ENCODE measurements at places on chromosomes 11 and 22. TPM values are rescaled to one million over a fixed set of nuclear protein-coding genes. Genes with fewer than 3 reads are reported as not detected.

DNA sequence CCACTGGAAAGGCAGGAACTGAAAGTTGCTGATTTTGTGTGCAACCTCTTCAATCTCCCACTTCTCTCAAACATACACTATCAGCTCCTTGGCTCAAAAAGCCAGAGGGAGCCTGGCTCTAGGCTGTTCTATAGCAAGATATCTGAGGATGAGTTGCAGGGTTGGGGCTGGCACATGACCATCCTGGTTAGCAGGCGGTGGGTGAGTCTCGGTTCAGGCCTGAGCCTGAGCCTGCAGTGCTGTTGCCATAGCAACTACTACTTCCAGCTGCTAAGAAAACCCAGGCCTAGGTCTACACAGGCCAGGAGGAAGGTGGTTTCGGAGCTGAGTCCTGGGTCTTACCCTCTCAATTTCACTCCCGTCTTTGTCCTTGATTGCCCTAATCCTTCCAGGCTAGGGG is 39.0 kb downstream of the CWC15 start:
- H3K27me3 ChIP-seq: no peaks in the 10 kb centered on the region
- no peak overlapping the region for H3K4me3 ChIP-seq
- no peaks in the 10 kb centered on the region for H3K36me3 ChIP-seq
- H3K4me1 ChIP-seq: no peaks in the 10 kb centered on the region
- H3K27ac ChIP-seq: peak overlapping the region; percentile 44

DNA sequence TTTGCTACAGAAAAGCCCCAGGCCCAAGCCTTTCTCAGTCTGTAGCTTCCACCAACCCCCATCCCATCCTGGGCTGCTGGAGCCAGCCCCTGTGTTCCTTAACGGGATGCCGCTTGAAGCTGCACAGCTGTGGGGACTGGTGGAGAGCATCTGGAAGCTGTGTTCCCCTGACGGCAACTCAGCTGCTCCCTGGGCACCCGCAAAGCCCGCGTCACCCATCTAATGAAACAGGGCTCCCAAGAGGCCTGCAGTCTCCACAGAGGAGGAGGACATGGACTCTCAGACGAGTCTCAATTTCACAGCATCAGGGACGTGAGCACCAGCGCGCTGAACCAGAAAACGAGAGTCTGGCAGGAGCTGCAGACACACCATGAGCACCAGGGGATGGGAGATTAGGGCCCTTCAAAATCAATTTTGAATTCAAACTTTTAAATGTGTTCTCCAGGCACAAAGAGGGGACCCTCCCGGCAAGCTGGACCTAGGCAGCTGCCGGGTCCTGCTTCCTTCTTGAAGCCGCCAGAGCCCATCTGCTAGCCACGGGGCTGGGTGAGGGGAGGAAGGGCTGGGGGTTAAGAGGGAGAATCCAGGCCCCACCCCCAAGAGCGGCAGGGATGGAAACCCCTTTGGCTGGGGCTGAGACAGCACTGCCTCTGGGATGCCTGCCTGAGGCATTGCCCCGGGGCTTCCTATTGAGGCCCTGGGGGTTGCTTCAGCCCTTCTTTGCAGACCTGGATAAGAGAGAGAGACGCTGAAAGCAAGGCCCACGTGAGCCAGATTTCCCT is 21.0 kb downstream of the LMO1 start:
- H3K4me1 ChIP-seq: no peaks in the 10 kb centered on the region
- no peak for DNase-seq
- H3K36me3 ChIP-seq: no peaks in the 10 kb centered on the region
- H3K4me3 ChIP-seq: no peak overlapping the region

DNA sequence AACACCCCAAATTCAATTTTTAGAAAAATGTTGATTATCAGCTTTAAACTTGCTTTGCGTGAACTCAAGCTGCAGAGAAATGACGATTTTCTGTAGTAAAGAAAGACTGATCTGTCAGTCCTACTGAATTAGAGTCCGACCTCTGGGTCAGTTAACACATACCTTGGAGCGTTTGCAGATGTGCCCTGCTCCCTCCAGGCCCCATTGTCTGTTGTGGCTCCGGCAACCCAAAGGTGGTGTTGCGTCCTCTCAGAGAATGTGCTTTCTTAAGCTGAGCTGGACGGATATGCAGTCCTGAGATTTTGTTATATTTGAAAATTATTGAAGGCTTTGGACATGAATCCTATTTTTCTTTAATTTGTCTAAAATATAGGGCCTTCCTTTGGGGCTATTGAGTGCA is 31.5 kb upstream of the MYO18B start:
- no peak overlapping the region for H3K4me3 ChIP-seq
- no peak overlapping the region for H3K27ac ChIP-seq
- DNase-seq: no peak
- H3K27me3 ChIP-seq: no peaks in the 10 kb centered on the region
- no peaks in the 10 kb centered on the region for H3K36me3 ChIP-seq
- no peaks in the 10 kb centered on the region for H3K4me1 ChIP-seq

DNA sequence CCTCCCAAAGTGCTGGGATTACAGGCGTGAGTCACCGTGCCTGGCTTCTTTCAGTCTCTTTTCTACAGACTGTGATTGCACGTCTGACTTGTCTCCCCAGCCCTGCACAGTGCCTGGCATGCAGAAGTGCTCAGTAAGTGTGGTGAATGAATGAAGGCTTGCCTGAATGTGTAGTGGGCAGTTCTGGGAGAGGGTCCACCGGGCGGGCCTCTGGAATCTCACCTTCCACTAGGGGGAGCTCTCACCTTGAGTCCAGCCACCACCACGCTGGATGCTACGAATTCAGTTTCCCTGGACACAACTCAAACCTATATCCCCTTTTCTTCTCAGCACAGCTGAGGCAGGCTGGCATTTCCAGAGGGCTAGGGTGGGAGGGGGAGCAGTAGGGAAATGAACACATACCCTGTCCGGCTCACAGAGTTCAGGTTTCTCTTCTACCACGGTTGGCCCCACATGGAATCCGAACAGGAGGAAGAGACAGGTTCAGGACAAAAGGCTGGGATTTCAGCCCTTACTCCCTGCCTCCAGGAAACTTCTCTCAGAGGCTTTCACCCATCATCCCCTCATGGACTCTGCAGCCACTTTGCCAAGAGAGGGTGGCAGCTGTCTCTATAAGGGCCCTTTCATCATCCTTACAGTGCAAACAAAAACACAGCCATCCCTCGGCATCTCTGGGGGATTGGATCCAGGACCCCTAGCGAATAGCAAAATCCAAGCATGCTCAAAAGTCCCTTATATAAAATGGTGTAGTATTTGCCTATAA is 86.8 kb downstream of the NECTIN1 start:
- no peak overlapping the region for H3K4me3 ChIP-seq
- H3K36me3 ChIP-seq: no peaks in the 10 kb centered on the region
- H3K27ac ChIP-seq: no peak overlapping the region

- no peaks in the 10 kb centered on the region for H3K4me1 ChIP-seq
- no peak overlapping the region for H3K27ac ChIP-seq
- no peak for DNase-seq
- H3K27me3 ChIP-seq: no peaks in the 10 kb centered on the region
Observed at GRCh38 chr22:40718250-40719204, 39.2 kb downstream of the MCHR1 start.

GRCh38 chr11:76629116-76629852 is 41.3 kb downstream of the LRRC32 start:
- no peak overlapping the region for H3K4me3 ChIP-seq
- H3K27ac ChIP-seq: peak overlapping the region; percentile 73
- H3K4me1 ChIP-seq: peaks cover 33% of the 10 kb centered on the region
- DNase-seq: peak; percentile 48
- H3K36me3 ChIP-seq: no peaks in the 10 kb centered on the region

- no peak overlapping the region for H3K27ac ChIP-seq
- H3K4me3 ChIP-seq: no peak overlapping the region
- H3K36me3 ChIP-seq: no peaks in the 10 kb centered on the region
- H3K27me3 ChIP-seq: no peaks in the 10 kb centered on the region
- no peak for DNase-seq
Observed at GRCh38 chr22:35984183-35985175, 44.1 kb downstream of the RBFOX2 start.

DNA sequence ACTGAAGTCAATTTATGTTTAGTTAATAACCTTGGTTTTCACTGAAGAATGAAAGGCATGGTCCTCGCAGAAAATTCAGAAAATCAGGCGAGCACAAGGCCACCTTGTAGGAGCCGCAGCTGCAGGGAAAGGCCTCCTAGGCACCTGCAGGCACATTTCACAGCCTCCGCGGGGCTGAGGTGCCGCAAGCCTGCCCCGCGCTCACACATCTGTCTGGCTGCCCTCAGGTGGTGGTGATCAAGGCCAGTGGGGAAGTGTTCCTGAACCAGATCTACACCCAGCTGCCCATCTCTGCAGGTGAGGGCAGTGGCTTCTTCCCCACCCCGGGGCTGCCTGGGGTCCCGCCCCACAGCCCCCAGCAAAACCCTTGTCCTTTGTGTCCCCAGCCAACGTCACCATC is 10.5 kb downstream of the MUC5AC start:
- H3K27me3 ChIP-seq: no peaks in the 10 kb centered on the region
- H3K4me1 ChIP-seq: no peaks in the 10 kb centered on the region
- no peaks in the 10 kb centered on the region for H3K36me3 ChIP-seq
- no peak overlapping the region for H3K27ac ChIP-seq

DNA sequence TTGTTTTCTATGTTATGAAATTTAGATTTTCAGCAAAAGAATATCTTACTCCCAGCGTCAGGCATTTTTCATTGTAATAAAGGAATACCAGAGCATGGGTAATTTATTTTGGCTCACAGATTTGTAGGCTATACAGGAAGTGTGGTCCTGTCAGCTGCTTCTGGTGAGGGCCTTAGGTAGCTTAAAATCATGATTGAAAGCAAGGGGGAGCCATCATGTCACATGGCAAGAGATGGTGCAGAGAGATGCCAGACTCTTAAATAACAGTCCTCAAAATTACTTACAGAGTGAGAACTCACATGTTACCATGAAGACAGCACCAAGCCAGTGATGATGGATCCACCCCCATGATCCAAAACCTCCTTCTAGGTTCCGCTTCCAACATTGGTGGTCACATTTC is 825.0 kb upstream of the CHORDC1 start:
- no peak overlapping the region for H3K4me3 ChIP-seq
- no peak overlapping the region for H3K27ac ChIP-seq

Gene ZFPL1
- total RNA-seq: 105 TPM

Gene RFPL2
- not detected for total RNA-seq

Gene FXYD6
- total RNA-seq: 55.4 TPM

Gene MMP1
- total RNA-seq: 0.48 TPM

Gene MS4A2
- total RNA-seq: not detected

Gene CHKB
- total RNA-seq: 83.0 TPM

All from transverse colon (tissue), 4 donors.